Hindlimb muscle (tissue), 1 donor: ENCODE measurements at places on chromosomes 4 and X. TPM values are rescaled to one million over a fixed set of nuclear protein-coding genes. Genes with fewer than 3 reads are reported as not detected.

GAGE13 gene
- polyA plus RNA-seq = not detected

CT83 gene
- not detected for polyA plus RNA-seq

HPGDS gene
- 5.8 TPM for polyA plus RNA-seq

SLC30A9 gene
- polyA plus RNA-seq = 48.0 TPM

GK2 gene
- polyA plus RNA-seq = not detected

VCX3B gene
- polyA plus RNA-seq = not detected

SMIM10 gene
- 15.0 TPM for polyA plus RNA-seq

GATA1 gene
- polyA plus RNA-seq = 0.72 TPM
